B cell (primary cell): ENCODE measurements at places on chromosomes 4 and X. TPM values are rescaled to one million over a fixed set of nuclear protein-coding genes. Genes with fewer than 3 reads are reported as not detected.

- no peak for DNase-seq
These were observed 9.2 kb downstream of the MAGED1 start for GRCh38 chrX:51902510-51903050.

GRCh38 chrX:134484039-134484438 lies 24.1 kb downstream of the HPRT1 start:
- DNase-seq: peak; percentile 24

DNA sequence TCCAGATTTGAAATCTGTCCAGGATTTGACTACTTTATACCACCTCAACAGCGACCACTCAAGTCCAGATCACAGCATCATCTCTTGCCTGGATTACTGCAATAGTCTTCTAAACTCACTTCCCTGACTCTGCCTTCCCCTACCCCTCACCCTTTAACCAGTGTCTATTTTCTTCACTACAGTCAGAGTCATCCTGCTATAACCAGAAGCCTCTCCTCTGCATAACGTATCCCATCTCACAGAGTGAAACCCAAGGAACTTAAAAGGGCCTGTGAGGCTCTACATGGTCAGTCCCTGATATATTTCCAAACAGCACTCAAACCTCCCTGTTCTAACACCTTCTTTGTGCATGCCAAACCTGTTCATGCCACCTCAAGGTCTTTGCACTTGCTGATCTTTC lies 40.7 kb upstream of the SCOC start:
- no peak for DNase-seq

NUDT10 gene
- total RNA-seq: 0.36 and 0.44 TPM in 2 replicates

DNA sequence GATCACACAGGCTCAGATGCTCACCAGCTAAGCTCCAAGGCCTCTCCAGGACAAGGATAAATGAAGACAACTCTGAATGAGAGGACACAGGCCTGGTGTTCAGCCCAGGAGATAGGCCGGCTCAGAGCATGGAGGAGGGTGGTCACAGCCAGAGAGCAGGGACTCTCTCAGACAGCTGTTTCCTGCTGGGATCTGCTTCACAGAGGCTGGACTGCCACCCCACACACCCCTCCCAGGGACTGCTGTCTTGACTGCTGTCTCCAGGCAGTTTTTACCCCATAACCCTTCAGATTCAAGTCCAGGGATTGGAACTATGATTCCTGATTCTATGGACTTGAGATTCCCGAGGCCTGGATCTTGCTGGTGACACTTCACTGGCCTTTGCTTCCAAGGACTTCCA lies 89.0 kb downstream of the SMIM20 start:
- no peak for DNase-seq

DNA sequence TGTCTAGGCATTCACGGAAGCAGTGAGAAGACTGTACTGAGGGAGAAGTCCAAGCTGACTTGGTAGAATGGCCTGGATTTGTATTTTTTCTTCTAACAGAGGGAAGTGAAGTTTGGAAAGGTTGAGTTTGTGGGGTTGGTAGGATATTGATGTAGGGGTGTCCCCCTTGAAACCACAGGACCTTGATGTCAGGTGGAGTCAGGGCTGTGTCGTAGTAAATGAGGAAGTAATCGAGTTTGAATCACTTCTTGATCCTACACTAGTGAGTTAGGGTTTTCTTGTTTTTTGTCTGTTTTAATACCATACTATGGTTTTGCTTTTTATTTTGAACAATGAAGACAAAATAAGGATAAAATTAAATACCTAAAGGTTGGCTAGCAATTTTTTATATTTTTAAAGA lies 30.1 kb upstream of the ANAPC4 start:
- peak; percentile 23 for DNase-seq

F9 gene
- total RNA-seq: not detected in 2 replicates

DNA sequence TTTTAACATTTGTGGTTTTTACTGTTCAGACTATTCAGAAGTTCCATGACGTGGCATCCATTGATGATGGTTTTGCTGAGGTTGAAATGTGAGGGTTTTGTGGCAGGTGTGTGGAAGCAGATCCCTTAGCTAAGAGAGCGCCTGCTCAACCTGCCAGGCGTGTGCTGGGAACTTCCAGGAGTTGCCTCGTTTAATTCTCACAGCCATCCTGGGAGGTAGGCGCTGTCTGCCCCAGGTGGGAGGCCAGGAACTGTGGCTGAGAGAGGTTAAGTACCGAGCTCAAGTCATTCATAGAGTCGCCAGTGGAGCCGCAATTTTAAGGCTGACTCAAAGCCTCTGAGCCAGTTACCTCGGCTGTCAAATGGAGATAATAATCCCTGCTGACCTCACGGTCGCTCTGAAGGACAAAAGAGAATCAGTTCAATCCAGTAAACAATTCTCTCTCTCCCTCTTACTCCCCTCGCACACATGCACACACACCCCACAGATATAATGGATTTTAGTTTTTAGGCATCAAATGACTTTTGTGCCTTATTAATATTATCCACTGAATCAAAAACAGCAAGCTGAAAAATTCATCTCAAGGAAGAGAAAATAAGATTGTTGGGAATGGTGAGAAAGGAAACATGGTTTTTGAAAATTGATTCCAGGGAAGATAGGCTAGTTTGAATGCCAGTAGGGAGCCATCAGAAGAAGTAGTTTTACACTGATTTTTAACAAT lies 171.3 kb downstream of the PTTG2 start:
- peak; percentile 22 for DNase-seq

GRCh38 chrX:131840799-131841495 lies 182.2 kb upstream of the STK26 start:
- peak; percentile 9 for DNase-seq

GRCh38 chr4:108612365-108612764 lies 8.0 kb upstream of the RPL34 start:
- DNase-seq: no peak
